Kidney tubule cell (primary cell): ENCODE measurements at places on chromosomes 6 and 20.
A peak's percentile ranks its signal among the peaks of the same experiment; 100 is the strongest.

DNA sequence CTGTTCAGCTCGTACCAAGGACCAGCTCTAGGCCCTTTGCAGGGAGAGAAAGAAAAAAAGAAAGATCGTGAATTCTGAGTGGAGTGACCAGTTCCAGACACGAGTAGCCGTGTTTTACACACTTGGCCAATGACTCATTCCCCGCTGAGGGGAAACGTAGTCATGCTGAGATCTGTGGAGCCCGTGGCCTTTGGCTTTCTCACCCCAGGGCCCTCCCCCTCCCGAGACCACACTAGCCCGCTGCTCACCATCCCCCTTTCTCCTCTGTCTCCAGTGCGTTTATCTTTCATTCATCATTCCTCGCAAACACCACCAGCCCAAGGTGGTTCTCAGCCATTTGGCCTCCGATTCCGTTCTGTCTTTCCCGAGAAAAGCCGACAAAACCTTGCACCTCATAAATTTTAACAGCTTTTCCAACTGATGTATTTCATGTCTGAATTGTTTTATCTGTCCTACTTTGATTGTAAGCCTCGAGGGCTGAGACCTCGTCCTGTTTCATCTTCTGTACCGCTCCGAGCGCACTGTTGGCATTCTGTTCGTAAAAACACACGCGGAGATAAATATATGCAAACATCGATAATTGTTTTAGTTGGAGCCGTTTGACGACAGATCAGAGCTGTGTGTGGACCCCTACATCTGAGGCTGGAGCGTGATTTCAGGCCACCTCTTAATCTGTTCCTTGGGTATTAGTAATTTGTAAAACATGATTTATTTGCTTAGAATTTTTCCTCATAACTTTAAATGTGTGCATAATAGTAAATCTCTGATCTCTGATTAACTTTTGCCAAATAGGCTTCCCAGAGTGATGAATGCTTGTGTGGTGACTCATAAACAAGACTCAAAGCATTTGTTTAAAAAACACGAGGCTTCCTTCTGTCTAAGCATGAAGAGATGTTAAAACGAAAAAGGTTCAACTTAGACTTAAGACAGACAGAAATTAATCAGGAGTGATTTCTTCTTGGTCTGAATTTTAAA, 336.6 kb downstream of the CDH4 start:
- DNase-seq: peak; percentile 75

- no peak for DNase-seq
These were observed 91.1 kb upstream of the BTN3A2 start for GRCh38 chr6:26273673-26274588.

GRCh38 chr6:71336901-71337300, 48.3 kb downstream of the OGFRL1 start:
- no peak for DNase-seq

- peak; percentile 13 for DNase-seq
These were observed 14.1 kb downstream of the DAAM2 start for GRCh38 chr6:39806278-39806677.

DNA sequence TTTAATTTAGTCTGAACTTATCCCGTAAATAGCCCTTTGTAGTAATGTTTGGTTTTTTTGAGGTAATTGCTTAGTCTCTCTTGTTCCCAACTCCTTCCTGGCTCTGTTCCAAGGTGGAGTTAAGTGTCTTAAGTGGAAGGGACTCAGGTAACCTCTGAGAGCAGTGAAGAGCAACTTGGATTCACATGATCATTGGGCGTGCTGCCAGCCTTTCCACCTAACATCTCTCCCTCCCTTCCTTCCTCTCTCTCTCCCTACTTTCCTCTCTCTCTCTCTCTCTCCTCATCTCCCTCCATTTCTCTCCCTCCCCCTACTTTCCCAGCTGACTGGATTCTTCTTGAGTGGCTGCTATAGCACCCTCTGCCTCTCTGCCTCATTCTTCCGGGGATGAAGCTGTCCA, 232.9 kb upstream of the SASH1 start:
- peak; percentile 59 for DNase-seq

GRCh38 chr6:119881416-119881815, 531.9 kb upstream of the MAN1A1 start:
- peak; percentile 20 for DNase-seq

- peak; percentile 10 for DNase-seq
These were observed 180.7 kb downstream of the BTBD3 start for GRCh38 chr20:12098421-12098820.

GRCh38 chr20:48739395-48740291, 88.2 kb downstream of the PREX1 start:
- no peak for DNase-seq

DNA sequence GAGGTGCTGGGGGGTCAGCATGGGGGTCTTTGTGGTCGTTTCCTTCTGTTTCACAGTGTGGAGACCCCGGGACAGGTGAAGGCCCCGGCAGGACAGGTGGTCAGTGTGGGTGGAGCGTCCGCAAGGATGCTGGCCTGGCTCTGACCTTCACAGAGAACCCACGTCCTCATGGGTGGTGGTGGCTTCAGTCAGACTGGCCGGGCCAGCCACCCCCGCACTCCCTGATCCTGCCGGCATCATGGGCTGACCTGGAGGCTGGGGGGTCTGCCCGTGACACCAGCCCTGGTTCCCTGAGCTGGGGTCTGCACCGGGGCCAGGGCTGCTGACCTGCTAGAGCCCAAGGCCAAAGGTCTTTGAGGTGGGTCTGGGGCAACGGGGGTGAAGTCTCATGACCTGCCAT, 41.9 kb downstream of the CDH4 start:
- no peak for DNase-seq

DNA sequence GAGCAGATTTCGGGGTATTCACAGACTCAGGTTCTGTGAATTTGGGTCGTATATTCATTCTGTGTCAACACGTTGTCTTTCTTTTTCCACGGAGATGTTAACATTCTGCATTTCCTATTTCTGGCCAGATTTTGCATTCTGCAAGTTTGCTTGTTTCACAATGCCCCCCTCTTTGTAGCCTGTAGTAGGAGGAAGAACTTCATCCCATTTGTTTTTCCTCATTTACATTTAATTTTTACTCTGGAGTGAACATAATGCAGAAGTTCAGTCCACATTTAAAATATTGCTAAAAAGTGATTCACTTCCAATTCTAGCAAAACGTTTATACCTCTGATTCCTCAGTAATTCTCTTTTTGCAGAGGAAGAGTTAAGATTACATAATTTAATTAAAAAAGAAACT, 12.9 kb downstream of the TAGAP start:
- no peak for DNase-seq

GRCh38 chr20:57703013-57703412, 6.8 kb downstream of the PMEPA1 start:
- DNase-seq: no peak
